ENCODE measurements at places on chromosomes 5 and 9. TPM values are rescaled to one million over a fixed set of nuclear protein-coding genes. Genes with fewer than 3 reads are reported as not detected.

The DMGDH gene
- 3.2 TPM for total RNA-seq

The NRG2 gene
- 4.8 TPM for total RNA-seq

- no peak for DNase-seq
These were observed 32.8 kb upstream of the DAP start for GRCh38 chr5:10793785-10794184.

The SLC6A3 gene
- total RNA-seq = not detected

The PCDHAC1 gene
- total RNA-seq = not detected

The SLC2A8 gene
- 13.1 TPM for total RNA-seq

GRCh38 chr5:43833961-43834360 is 231.0 kb downstream of the NNT start:
- no peak for DNase-seq

DNA sequence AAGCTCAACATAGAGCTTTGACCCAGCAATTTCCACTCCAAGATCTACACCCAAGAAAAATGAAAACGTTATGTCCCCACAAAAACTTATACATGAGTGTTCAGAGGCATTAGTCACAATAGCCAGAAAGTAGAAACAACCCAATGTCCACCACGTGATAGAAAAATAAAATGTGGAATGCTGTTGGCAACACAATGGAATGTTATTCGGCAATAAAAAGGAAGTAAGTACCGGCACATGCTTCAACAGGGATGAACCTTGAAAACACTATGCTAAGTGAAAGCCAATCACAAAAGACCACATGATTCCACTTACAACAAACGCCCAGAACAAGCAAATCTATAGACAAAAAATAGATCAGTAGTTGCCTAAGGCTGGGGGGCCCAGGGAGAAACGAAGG is 6.0 kb downstream of the UBQLN1 start:
- DNase-seq = no peak

The CDO1 gene
- total RNA-seq = 10.9 TPM

The FAM221B gene
- not detected for total RNA-seq

The PCDHA9 gene
- not detected for total RNA-seq

DNA sequence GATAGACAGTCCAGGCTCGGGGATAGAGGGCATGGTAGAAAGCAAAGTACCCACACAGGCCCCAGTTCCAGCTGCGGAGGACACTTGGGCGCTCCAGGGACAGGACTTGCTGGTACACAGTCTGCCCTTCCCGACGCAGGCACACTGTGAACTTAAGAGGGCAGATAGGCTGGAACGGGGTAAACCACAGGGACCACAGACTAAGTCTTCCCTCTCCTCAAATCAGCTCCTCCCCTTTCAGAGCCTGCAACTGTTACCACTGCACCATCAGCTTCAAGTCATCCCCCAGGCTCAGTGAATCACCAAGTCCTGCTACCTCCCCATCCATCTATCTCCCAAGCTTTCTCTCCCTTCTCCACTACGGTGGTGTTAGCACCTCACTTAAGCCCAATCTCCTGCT is 7.3 kb downstream of the GBA2 start:
- no peak for DNase-seq

- no peak for DNase-seq
These were observed 1877.3 kb upstream of the ACO1 start for GRCh38 chr9:30507166-30507565.

DNA sequence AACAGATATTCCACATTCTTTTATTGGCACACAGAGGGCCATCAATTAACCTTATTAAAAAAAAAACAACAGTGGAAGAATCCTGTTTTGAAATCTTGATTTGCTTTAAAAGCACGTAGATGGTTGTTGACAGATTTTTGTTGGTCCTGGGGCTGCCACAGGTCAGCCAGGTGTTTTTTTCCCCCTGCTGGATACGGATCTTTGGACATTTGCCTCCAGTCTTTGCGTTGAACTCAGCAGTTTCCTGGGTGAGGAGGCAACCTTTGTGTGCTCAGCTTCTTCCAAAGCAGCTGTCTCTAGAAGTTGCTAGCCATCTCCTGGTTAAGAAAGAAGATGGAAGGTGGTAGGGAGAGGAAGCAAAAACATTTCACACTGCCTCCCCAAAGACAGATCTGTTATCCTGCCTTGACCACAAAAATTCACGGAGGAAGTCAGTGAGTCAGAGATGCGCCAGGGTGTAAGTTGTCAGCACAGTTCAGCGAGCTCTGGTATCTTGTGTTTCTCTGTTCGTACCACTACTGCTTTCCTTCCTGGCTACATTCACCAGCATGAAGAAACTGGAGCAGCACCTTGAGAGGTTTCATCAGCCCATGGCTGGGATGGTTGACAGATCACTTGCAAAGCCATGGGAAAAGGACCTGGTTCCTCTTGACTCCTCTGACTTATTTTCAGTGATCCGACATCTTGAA is 207.3 kb downstream of the ARHGAP26 start:
- DNase-seq = no peak

- DNase-seq = no peak
These were observed 50.2 kb upstream of the ZNF366 start for GRCh38 chr5:72557167-72558045.

DNA sequence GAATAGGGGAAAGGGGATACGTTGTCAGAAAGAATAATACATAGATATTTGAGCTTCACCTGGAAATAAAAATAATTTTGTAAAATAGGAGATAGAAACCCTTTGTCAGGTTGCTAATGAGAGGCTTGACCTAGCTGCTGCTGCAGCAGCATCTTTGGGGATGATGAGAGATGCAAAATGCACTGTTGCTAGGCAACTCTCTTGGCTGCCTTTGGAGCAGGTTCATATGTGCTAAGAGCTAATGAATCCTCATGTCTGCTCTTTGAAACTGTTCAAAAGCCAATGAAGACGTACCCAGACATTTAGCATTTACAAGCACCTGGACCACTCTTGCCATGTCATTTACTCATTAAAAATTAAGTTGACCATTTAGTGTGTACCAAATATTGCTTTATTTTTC is 121.7 kb downstream of the FOCAD start:
- DNase-seq = no peak

DNA sequence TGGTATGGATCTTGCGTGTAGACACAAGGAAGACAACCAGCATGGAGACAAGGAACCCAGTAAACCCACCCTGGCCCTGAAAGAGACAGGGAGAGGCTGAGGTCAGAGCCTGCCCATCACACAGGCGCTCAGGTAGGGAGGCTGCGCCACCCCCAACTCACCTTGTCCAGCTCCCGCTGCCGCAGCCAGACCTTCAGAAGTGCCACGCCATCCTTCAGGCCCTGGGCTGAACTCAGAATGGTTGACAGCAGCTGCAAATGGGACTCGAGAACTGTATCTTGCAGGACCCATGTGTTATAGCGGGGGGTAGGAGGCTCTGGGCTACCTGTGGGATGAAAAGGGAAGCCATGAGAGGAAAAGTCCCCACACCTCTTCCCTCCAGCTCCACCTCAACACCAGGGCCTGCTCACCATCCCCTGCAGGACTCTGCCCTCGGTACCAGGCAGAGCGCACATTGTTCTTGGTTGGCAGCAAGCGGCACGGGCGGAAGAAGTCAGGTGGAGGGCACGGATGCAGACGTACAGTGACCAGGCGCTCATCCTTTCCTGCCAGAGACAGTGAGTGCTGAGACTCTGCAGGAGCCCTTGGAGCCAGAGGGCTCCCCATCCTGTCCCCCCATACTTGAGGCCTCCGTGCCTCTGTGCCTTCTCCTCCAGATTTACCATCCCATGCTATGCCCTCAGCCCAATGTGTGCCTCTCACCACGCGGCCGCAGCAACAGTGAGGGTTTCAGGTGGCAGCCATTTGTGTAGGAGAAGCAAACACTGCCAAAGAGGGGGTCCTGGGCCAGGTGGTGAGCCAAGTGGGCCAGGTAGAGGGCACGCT is 4.7 kb downstream of the NOL6 start:
- DNase-seq = no peak

DNA sequence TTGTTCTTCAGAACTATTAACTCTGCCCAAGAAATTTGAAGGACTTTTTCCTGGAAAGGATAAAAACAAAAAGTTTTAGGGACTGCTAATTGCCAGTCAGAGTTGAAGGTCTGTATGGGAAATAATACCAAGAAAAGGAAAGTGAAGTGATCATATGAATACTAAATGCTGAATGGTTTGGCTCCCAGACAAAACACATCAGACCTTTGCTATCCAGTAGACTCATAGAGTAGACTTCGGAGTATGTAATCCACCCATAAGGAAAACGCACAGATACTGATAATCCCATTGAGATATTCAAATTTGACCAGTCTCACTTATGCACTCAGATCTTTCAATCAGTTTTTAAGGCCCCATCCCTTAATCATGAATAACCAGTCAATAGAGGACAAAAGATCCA is 319.0 kb upstream of the PTGER4 start:
- no peak for DNase-seq

DNA sequence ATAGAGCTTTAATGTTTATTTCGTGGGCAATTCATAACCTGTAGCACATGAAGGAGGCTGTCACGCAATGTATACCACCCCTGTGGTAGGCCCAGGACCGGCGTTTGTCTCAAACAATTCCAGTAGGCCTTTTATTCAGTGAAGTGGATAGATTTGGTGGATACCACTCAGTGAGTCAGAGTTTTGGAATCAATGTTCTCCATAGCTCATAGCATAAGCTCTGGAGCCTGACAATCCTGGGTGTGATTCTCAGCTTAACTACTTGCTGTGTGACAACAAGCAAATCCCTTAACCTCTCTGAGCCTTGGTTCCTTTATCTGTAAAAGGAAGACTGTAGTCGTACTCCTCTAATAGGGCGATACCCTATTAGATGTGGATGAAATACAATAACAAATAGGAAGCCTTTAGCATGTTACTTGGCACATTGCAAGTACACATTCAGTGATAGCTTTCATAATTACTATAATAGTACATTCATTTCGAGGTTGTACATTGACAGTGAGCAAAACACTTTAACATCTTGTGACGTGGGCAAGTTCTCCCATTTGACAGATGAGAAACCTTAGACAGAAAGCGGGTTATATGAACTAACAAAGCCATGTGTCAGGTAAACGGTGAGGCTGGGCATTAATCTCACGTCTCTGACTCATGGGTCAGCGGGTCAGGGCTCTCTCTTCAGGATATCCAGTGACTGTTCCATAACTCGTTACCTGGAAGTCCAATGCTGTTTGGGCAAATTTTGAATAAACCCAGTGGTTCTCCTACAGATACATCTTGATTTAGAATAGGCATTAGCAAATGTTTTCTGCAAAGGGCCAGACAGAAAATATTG is 130.8 kb downstream of the C9orf152 start:
- DNase-seq = no peak

DNA sequence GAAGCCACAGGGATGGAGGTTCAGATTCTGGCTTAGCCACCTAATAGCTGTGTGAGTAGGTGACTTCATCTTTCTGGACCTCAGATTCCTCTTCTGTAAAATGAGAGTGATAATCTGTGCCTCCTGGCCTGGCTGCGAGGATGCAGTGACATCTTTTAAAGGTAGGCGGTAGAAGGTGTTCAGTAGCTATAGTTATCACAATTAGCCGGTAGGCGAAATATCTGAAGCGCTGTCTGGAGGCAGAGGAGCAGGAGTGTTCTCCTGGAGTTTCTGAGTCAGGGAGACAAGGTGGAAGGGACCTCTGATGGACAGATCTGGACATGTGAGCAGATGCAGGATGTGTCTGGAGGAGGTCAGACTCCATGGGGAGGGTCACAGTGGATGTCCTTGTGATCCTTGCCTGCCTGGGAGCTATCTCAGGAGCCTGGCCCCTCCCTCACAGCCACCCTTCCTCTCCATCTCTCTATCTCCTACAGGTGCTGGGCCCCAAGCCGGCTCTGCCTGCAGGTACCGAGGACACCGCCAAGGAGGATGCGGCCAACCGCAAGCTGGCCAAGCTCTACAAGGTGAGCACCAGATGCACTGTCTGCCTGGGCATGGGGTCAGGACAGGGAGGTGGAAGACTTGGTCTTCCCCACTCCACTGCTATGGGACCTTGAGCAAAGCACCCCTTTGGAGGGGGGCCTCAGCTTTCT is 45.6 kb downstream of the GSN start:
- peak; percentile 27 for DNase-seq

DNA sequence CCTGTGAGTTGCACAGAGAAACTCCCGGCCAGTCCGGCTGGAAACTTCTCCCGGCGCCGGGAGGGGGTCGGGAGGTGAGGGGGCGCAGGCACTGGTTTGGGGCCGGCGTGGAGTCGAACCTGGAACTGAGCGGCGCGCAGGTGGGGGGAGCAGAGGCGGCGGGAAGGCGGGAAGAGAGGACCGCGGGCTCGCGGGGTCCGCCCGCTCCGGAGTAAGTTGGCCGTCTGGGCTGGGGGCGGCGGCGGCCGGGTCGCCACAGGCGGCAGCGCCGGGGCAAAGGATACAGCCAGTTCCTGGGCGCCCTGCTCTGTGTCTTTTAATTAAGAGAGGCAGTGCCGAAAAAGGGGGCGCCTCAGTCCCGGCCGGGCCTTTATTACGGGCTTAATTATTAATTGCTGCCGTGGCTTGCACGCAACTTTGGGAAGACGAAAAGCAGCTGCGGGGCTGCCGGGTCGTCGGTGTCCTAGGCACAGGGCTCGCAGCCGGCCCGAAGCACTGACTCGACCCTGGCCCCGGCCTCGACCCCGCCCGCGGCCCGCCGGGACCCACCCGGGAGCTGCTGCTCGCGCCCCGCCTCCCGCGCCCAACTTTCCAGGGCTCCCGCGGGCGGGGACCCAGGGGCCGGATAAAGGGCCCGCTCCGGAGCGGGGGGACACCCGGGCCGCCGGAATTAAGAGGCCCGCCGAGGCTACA is 1.1 kb downstream of the NTNG2 start:
- peak; percentile 61 for DNase-seq

The PDE6A gene
- 0.10 TPM for total RNA-seq

The PCDHB12 gene
- 1.6 TPM for total RNA-seq

DNA sequence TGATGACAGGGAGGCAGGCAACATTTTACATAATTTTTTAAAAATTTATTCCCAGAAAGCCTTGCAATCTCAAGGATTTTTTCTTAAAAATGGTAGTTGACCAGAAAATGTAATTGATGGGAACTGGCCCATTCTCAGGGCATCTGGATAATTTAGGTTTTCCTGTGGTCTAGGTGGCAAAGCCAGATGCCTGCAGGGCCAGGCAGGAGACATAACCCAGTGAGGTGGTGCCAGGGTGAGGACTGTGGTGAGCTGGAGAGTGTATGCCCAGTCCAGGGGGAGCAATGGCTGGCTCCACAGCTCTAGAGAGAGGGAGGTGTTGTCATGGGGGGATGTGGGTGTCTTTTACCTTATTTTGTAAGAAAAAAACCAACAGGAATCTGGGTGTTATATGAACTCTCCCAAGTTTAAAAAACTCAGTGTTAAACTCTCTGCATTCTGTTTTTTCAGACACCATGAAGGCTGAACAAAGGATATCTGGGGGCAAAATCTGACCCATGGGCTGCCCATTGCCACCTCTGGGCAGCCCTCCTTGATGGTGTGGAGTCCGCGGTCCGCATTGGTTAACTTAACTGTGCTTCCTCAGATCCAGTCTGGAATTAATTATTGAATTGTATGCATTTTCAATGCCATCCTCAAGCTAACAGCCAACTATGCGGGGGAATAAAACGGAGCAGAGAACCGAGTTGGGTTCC is 43.9 kb downstream of the BOD1 start:
- no peak for DNase-seq

- DNase-seq = peak; percentile 37
These were observed 3.8 kb downstream of the RNF44 start for GRCh38 chr5:176533390-176533789.

The EQTN gene
- not detected for total RNA-seq

All from heart left ventricle (tissue), 16 donors.